ENCODE measurements at places on chromosomes 11 and 22.

DNA sequence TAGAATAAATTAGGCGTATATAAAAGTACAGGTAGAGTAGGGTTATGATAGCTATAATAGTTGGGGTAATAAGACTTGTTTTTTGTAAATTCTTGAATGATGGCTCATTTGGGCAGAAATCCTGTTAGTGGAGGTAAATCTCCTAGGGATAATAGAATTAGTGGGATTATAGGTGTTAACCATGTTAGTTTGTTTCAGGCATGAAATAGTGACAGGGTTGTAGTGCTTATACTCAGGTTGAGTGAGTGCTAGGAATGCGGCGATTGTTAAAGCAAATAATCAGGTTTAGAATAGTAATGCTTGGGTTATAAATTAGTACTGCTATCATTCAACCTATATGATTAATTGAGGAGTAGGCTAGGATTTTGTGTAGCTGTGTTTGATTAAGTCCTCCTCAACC lies 297.1 kb downstream of the DYNC2H1 start:
- no peak for DNase-seq

DNA sequence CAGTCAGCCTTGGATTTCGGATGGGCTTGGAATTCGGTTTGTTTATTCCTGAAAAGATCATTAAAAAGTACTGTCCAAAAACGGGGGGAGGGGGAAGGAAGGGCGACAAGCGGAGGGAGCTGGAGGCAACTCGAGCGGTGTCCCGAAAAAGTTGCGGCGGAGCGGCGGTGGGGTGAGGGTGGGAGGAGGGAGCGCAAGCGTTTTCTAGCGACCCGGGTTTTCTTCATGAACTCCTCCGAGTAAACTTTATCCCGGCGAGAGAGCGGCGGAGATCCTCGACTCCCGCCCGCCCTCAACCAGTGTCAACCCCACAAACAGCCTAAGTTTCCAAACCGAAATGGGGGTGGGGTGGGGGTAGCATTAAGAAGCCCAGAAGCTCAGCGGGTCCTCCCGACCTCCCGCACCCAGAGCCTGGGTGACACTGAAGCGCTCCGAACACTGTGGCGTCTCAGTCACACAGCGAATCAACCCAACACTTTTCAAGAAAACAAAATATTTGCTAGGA lies 133.0 kb upstream of the C11orf58 start:
- DNase-seq = no peak

GRCh38 chr22:49586873-49587272 lies 240.8 kb downstream of the BRD1 start:
- DNase-seq = no peak

- DNase-seq = no peak
These were observed 43.2 kb downstream of the USP47 start for GRCh38 chr11:11884774-11885481.

DNA sequence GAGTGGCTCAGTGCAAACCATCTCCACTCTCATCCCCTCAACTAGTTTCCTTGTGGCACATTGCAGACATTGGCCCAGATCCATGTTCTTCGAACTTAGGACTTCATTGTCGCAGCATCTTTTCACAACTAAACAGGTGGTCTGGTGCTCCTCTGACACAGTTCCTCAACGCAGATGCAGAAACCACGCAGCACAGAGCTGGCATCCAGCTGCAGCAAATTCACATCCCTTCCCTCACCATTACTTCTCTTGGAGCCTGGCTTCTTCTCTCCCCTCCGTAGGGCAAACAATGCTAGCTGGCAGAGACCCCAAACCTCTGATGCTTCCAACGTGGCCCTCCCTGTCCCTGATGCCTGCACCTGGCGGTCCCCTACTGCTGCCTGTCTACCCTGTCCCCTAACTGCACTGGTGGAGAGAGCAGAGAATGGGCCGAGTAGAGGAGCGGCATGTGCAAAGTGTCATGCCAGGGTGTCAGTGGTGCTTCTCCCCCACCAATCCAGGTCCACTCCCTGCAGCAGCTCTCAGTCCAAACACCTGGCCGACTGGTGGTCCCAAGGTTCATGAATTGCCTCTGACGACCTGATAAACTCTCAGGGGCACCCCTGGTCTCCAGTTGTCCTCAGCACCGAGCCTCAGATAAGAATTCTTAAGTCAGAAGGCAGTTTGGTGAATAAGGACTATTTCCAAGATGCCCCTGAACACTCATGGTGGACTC lies 18.1 kb downstream of the TMPRSS13 start:
- DNase-seq = no peak

- no peak for DNase-seq
These were observed 76.3 kb upstream of the SUSD2 start for GRCh38 chr22:24105013-24105360.

- no peak for DNase-seq
These were observed 178.9 kb downstream of the CTTN start for GRCh38 chr11:70577258-70577603.

DNA sequence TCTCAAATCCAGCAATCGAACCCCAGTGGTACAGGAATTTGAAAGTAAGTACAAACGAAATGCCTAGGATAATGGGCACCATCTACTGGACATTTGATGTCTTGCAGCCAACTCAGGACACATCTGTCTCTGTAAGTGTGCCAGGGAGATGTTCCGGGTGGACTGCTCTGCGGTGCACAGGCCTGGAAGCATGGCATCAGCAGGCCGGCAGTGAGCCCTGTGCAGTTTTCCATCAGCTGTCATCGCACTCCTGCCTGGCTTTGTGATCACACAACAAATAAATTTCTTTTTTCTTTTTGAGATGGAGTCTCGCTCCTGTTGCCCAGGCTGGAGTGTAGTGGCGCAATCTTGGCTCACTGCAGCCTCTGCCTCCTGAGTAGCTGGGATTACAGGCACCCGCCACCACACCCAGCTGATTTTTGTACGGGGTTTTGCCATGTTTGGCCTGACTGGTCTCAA lies 71.0 kb downstream of the JAM3 start:
- no peak for DNase-seq

- DNase-seq = no peak
These were observed 2.4 kb upstream of the MFNG start for GRCh38 chr22:37488337-37489135.

DNA sequence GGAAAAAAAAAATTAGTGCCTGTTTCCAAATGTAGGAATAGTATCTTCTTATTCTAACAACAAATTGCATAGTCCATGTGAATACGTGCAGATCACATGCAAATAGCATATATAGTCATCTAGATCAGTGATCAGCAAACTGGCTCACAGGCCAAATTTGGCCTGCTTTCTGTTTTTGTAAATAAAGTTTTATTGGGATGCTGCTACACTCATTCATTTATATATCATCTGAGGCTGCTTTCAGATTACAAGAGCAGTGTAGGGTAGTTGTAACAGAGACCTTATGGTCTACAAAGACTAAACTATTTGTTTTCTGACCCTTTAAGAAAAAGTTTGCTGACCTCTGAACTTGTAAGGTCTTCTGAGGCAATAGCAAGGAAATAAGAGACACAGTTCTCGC lies 65.6 kb downstream of the SFI1 start:
- no peak for DNase-seq

GRCh38 chr22:22810018-22810427 lies 77.6 kb upstream of the IGLL5 start:
- peak; percentile 31 for DNase-seq

DNA sequence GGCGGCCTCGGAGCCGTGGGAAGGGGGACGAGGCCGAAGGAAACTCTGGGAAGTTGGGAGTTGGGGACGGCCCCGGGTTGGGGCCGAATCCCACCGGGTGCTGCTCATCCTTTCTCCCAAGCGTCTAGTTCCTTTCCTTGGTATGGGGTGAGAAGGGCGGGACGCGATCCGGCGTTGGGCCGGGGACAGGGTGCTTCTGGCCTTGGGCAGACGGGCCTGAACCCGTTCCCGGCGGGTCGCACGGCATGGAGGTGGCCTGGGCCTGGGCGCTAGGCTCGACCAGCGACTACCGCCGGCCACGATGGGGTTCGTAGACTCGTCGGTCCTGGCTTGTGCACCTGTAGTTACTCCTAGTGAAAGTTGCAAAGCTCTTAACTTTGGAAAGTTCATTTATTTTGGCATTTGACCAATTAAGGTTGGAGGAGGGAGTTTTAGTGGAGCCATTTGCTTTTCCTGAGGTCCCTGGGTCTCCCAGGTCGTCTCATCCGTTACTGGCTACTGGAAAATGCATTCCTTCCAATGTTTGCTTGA lies 1.0 kb downstream of the SYT9 start:
- DNase-seq = no peak

DNA sequence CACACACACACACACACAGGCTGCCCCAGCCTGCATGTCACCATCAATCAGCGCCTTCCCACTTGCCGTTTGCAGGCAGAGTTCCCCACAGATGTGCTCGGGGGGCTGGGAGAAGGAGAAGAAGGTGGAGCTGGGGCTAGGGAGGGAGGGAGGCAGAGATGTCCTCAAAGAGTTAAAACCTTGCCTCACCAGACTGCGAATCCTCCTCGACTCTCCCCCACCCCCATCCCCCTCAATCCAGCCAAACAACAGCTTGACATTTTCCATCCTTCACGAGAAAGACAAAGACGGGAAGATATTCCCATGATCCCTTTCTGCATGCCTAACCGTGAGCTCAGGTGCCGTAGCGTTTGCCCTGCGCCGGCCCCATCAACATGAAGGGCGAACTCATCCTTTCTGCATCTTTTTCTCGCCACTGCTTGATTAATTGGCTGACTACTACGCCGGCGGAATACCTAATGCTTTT lies 365.5 kb downstream of the MIAT start:
- DNase-seq = no peak

GRCh38 chr22:26894766-26895485 lies 237.5 kb downstream of the MIAT start:
- DNase-seq = no peak

DNA sequence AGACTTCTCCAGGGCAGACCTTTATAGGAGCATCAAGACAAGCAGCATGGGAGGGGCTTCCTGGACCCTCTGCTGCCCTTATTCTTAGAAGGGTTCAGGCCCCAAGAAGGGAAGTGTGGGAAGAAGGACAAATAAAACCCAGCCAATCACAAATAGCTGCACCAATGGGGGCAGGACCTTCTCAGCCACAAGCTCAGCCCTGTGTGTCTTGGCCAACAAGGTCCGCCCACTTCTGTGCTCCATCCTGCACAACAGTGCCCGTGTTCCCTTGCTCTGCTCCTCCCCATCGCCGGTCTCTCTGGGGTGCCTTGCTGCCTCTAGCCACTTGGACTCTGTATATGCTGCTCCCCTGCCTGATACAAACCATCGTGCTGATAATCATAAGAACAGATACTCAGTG lies 86.1 kb downstream of the NAT10 start:
- no peak for DNase-seq

DNA sequence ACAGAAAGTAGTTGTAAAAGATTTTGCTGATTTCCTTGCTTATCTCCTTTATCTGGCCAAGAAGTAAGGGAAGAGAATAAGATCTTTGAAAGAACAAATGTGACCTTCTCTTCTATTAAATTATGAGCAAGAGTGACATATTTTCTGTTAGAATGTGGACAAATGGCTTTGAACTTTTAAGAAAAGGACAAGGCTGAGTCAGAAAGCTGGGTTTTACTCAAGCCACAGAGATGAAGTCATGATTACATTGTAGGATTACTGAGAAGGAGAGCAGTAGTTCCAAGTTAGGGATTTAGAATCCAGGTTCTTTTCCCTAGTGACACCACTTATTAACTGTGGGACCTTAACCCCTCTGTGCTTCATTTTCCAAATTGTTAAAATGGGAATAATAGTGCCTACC lies 13.5 kb downstream of the CCDC90B start:
- no peak for DNase-seq

DNA sequence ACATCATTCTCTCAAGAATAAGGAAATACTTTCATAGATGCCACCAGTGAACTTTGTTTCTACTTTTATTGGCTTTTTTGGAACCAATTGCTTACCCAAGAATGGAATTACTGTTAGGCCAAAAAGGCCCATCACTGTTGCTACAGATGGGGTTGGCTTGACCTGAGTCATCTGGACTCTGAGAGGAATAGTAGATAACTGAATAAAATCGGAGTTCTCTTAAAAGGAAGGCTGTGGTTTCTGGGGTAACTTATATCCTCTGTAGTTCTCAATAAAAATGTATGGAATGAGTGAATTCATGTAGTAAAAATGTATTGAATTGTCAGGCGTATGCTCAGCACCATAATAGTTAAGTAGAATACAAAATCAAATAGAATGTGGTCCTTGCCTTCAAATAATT lies 56.6 kb downstream of the ARHGEF12 start:
- DNase-seq = no peak

DNA sequence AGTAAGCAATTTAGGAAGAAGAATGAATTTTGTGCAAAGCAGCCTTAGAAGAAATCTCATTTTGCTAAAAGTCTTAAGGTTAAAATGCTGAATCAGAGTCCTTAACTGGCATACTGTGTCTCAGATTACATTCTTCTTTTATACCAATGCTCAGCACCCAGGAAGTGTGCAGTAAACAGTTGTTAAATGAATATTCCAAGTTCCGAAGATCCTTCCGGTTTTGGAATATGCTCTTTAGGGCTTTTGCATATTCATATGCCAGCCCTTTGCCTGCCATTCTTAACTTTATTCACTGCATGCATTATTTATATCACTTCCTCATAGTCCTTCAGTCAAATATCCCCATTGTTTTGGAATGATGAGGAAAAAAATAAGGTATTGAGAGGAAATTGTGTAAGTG lies 242.0 kb downstream of the DDX10 start:
- DNase-seq = no peak

DNA sequence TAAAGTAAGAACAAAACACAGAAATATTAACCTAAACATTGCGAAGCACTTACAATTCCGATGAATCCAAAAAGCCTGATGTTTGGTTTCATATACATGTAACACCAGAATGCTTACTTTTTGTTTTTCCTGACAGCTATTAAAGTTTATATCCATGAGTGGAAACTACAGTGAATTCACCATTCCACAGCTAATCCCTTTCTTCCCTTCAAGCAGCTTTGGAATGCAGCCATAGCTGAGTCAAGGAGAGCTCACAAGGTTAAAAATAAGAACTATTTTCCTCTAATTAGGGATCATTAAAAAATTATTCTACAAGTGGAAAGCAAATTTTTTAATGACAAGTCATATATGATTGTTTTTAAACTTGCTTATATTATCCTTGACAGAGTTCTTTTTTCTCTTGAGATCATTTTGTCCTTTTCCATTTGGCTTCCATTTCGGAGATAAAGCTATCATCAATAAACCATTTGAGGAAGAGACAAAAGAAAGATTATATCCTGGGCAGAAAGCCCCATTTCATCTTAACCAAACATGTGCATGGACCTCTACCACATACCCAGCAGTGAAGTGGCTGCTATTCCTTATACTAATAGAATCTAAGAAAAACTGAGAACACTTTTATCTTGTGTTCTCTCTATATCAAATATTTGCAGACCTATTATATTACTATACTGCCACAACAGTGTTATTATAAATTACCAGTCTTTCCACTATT lies 19.7 kb upstream of the FIBIN start:
- no peak for DNase-seq

- DNase-seq = no peak
These were observed 592.5 kb upstream of the B3GAT1 start for GRCh38 chr11:135004495-135004894.

GRCh38 chr11:44607987-44608386 lies 42.5 kb downstream of the CD82 start:
- DNase-seq = no peak

- no peak for DNase-seq
These were observed 35.2 kb upstream of the USP47 start for GRCh38 chr11:11806586-11806985.

GRCh38 chr11:79942646-79943045 lies 501.8 kb upstream of the TENM4 start:
- DNase-seq = no peak

- no peak for DNase-seq
These were observed 48.1 kb downstream of the CYTH4 start for GRCh38 chr22:37330200-37331033.

GRCh38 chr22:29200901-29201300 lies 4.8 kb upstream of the EMID1 start:
- DNase-seq = no peak

GRCh38 chr11:66328031-66328301 lies 8.3 kb downstream of the RIN1 start:
- DNase-seq = no peak

Data from activated CD4-positive, CD25-positive, alpha-beta regulatory T cell (primary cell).